ENCODE measurements at places on chromosomes 4 and X.
A peak's percentile ranks its signal among the peaks of the same experiment; 100 is the strongest.

- peak; percentile 60 for DNase-seq
Observed at GRCh38 chr4:82268050-82268825, 105.6 kb downstream of the HNRNPD start.

- DNase-seq = no peak
Observed at GRCh38 chr4:54226404-54227255, 2.5 kb upstream of the PDGFRA start.

- DNase-seq = peak; percentile 46
Observed at GRCh38 chrX:149527705-149528104, 13.1 kb upstream of the EOLA1 start.

- DNase-seq = no peak
Observed at GRCh38 chr4:26141051-26141721, 179.6 kb upstream of the RBPJ start.

- DNase-seq = no peak
Observed at GRCh38 chr4:152289541-152289940, 246.4 kb downstream of the FBXW7 start.

DNA sequence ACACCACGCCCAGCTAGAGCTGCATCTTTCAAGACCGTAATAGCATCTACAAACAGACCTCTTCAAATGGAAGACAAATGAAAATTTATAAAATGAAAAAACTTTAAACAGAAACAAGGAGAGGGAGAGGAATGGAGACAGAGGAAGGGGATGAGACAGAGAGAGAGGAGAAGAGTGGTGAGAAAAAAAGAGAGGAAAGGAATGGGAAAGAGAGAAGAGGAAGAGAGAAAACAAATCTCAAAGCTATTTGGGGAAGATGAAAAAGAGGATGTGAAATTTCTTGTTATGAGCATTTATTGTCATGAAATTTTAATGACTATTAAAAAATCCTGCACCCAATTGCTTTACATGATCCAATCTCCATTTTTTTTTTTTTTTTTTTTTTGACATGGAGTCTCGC lies 726.9 kb downstream of the GRID2 start:
- DNase-seq = no peak

DNA sequence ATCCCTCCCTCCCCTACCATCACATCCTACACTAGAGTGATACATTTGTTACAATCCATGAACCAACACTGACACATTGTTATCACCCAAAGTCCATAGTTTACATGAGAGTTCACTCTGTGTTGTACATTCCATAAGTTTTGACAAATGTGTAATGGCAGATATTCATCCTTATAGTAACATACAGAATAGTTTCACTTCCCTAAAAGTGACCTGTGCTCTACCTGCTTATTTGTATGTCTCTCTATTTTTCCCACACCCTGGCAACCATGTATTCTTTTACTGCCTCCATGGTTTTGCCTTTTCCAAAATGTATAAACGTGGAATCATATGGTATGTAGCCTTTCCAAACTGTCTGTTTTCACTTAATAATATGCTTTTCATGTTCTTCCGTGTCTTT lies 42.2 kb upstream of the HPGD start:
- DNase-seq = no peak

- no peak for DNase-seq
Observed at GRCh38 chr4:84482564-84483563, 16.2 kb downstream of the NKX6-1 start.

DNA sequence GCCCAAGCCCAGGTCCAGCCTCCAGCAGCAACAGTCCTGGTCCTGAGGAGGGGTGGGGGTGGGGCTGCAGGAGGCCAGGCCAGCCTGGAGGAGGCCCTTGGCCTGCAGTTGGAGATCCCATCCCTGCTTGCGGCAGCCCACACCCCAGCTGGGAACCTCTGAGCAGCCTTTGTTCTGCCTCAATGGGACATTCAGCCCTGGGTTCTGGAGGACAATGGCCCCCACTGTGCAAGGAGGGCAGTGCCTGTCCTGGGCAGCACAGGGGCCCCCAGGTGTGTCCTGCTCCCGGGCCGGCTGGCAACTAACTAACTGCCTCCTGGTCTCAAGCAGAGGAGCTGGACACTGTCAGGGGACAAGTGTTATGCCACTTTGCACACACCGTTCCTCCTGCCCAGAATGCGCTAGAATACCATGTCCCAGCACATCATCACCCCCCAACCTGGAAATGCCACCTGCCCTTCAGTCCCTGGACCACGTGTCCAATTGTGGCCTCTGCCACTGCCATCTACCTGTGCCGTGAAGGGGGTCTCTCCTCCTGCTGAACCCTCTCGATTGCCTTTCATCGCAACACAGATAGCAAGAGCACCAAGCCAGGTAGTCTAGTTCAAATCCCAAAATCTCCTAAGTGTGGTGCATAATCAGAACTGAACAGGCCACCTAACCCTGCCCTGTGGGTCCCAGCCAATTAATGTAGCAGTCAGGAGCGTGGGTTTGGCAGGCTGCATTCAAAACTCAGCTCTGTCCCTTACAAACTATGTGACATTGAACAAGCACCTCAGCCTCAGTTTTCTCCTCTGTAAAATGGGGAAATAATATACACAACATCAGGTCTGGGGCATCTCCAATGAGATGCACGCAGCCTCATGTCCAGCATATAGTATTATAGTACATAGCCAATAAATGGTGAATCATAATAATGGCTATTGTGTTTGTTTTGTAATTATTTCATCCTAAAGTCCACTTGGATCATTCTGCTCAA lies 8.8 kb downstream of the PPP2R2C start:
- DNase-seq = no peak

DNA sequence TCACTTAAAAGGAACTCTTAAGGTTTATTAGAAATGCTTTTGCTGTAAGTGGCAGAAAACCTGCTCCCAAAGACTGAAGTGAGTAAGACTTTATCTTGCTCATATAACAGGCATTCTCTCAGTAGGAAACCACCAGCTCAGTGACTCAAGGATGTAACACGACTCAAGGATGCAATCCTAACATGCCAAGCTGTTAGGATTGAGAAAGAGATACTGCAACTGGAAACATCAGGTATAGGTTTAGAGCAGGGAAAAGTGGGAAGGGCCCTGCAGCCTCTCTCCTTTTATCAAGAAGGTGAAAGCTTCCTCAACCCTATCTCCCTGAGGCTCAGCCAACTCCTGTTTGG lies 11.9 kb upstream of the SLC9A7 start:
- peak; percentile 87 for DNase-seq

DNA sequence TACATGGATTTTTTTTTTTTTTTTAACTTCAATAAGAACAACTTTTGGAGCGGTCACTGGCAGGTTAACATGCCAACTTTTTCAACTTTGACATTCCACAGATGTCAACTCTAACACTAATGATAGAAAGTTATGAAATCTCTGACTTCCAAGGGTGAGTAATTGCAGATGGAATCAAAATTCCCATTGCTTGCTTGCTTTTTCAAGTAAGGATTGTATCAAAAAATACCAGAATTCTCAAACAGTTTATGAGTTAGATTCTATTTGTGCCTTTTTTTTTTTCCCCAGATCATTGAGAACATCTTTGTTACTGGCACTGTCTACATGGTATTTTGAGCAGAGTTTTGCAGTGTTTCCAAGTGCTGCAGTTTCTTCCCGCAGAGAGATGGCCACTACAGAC lies 50.3 kb upstream of the OTUD4 start:
- DNase-seq = no peak

DNA sequence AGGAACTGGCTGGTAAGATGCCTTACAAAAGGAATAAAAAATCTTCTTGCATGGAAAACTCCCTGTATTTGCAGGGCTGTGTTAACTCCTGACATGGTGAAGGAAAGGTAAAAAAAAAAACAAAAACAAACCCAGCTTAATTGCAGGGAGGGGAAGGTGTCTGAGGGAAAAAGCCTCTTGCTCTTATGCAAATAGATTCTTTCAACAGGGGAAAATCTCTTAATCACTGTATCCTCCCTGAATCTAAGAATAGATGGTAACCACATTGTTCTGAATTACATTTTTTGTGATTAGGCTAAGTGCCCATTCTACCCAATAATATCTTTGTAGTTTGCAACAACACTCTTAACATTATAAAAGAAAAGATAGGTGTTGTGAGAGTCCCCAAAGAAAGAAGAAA lies 172.6 kb downstream of the RBM46 start:
- DNase-seq = no peak

DNA sequence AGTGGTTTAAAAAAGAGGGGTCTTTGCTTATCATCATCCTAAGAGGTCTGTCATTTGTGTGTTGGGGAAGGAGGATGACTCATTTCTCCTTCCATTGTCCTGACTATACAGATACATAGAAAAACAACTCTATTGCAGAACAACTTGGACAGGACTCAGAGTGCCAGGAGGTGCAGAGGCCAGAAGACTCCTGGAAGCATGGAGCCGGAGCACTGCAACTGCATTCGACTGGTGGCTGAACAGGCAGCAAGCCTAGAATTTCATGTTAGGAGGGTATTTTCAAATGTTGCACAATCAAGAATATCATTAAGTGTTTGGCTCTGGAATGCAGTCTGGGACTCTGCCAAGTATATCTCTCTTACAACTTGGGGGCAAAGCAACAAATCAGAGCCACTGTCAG lies 35.0 kb upstream of the MAML3 start:
- DNase-seq = peak; percentile 71

- DNase-seq = no peak
Observed at GRCh38 chr4:79235095-79235494, 90.8 kb downstream of the NAA11 start.

GRCh38 chr4:56505269-56506130 lies at the start of gene ARL9:
ARL9 (plus strand) TSS chr4:56505791; CDS start chr4:56505863, 72 bp downstream.
- no peak for DNase-seq

DNA sequence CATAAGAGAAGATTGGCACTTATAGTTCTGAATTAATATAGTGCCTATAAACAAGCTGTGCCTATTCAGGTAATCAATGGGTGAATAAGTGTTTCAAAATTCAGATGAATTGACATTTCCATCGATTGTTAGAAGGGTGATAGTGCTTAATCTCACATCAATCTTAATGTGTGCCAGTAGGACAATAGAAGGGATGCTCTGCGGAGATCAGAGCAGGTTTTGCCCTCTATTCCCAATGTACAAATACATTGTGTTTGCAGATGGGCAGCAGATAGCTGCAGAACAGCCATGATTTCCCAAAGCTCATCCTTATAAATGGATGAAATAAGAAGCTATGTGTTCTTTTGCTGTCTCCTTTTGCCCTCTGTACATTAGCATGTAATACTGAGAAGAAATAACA lies 7.2 kb downstream of the MAB21L2 start:
- no peak for DNase-seq

GRCh38 chr4:1255151-1255550 lies 6.2 kb upstream of the CTBP1 start:
- DNase-seq = no peak

- DNase-seq = no peak
Observed at GRCh38 chr4:110621328-110621812, 1.5 kb downstream of the PITX2 start.

- no peak for DNase-seq
Observed at GRCh38 chr4:41882625-41883347, 52.4 kb upstream of the TMEM33 start.

- no peak for DNase-seq
Observed at GRCh38 chrX:46713672-46714490, 45.0 kb downstream of the SLC9A7 start.

DNA sequence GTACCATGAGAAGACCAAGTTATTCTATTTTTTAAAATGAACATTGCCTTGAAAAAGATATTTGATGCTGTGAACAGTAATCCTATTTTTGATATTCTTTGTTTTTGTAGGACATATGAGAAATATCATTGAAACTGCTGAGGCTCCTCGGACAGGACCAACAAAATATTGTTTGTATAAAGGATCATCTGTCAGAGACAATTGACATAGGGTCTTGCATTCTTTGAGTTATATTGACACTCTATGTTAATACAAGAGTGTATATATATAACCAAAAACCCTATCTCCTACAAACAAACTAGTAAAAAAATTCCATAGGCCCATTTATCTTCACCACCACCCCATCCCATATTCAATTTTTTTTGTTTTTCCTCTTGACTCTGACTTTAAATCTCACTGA lies 222.7 kb downstream of the DACH2 start:
- DNase-seq = no peak

DNA sequence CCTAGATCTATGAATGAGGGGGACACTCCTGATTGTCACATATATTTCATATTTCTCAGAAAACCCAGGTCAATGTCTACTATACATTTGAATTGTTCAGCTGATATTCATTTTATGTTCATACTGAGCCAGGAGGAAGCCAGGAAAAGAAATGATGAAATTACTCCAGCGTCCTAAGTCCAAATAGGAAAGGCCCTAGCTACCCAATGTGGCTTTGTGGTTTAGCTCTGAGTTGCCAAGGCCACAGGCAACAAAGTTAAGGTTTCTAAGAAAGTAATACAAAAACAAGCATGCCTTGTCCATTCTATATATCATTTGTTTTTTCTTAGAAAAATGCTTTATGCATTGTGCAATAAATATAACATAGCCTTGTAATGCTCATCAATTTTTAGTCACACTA lies 4.5 kb upstream of the CSN2 start:
- peak; percentile 13 for DNase-seq

GRCh38 chrX:24100713-24101112 lies 46.0 kb downstream of the EIF2S3 start:
- no peak for DNase-seq

DNA sequence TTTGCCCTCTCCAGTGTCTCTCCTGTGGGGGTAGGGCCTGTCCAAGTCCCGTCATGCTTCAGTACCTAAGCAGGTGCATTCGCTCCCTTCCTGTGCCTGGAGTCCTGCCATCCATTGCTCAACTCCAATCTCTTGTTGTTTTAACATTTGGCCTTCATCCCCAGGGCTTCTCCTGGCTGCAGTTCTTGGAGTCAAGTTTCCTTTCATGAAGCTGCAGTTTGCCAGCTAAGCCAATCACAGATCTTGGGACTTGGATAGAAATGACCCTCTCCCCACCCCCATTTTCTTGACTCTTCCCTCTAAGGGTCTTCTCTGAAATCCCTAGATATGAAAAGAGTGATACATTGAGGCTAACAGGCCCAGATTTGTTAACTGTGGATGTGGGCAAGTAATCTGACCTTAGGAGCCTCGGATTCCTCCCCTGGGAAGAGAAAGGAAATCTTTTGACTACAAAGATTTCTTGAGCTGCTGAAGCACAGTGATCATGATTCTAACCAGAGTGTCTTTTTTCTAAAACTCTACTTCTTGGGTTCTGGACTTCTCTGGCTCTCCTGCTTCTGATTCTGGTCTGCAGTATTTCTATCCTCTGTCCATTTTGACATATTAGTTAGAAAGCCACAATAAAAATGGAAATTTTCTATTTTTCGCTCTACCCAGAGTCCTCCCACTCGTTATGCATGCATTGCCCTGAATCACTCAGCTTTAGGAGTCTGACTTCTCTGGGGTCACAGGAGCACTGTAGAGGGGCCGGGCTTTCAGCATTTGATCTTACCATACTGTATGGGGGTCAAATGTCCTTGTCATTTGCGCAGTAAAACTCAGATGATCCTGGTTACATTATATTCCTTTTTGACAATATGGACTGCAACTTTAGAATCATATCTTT lies 61.0 kb downstream of the CHRNA9 start:
- DNase-seq = peak; percentile 20

DNA sequence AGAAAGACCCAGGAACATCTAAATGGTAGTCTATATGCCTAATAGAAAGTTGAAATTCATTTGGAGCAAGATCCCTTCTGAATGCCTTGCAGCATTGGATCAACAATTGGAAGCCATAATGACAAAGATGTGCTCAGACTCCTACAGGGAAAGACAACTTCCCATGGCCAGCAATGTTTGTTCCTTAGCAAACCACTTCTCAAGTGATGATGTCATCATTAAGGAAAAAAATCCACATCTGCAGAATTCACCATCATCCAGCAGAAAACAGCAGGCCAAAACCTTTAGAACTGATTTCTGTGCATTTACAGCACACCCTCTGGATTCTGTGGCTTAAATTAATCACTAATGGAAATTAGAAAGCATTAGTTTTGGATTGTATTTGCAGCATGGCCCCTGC lies 82.4 kb upstream of the ZIC3 start:
- DNase-seq = no peak

GRCh38 chr4:108662629-108663028 lies 12.2 kb downstream of the OSTC start:
- DNase-seq = no peak

Measured in HT1080 (cell line).